ENCODE measurements at places on chromosomes 1 and 21.

GRCh38 chr21:46060596-46061061 lies 37.3 kb upstream of the COL6A2 start:
- no peak for DNase-seq

- DNase-seq, result no peak
Observed at GRCh38 chr1:55506740-55507577, 291.8 kb upstream of the USP24 start.

- no peak for DNase-seq
Observed at GRCh38 chr1:22845398-22845935, 127.2 kb downstream of the LACTBL1 start.

DNA sequence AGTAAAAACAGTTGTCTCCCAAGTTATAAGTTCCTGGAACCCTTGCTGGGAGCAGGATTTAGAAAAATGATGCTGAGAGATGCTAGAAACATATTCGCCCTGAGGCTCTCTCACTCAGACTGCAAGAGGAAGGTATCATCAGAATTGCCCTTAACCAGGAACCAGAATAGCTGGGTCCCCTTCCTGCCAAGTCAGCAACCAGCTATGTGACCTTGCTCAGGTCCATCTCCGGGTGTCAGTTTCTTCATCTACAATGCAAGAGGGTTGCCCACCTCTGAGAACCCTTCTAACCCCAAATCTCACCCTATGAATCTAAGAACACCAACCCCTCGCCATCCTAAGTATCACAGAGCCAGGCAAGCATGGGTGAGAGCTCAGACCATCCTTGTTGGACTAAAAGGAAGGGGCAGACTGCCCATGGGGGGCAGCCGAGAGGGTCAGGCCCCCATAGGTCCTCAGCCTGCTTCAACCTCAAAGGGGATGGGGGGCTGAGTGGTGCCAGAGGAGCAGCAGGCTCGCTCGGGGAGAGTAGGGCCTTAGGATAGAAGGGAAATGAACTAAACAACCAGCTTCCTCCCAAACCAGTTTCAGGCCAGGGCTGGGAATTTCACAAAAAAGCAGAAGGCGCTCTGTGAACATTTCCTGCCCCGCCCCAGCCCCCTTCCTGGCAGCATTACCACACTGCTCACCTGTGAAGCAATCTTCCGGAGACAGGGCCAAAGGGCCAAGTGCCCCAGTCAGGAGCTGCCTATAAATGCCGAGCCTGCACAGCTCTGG lies 390 bp upstream of the S100A9 start:
- peak; percentile 15 for DNase-seq

DNA sequence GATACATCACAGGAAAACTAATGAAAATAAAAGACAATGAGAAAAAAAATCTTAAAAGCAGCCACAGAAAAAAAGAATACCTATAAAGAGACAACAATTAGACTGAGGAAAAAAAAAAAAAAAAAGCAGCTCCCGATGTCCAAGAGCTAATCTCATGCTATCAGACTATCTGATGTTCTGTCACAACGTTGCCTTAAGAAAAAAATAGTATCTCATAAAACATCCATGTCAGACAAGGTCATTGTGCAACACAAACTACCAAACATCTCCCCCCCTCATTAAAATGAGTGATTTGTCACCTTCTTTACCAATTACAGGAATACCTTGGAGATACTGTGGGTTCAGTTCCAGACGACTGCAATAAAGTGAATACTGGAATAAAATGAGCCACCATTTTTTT lies 68.9 kb downstream of the ZNF644 start:
- no peak for DNase-seq

DNA sequence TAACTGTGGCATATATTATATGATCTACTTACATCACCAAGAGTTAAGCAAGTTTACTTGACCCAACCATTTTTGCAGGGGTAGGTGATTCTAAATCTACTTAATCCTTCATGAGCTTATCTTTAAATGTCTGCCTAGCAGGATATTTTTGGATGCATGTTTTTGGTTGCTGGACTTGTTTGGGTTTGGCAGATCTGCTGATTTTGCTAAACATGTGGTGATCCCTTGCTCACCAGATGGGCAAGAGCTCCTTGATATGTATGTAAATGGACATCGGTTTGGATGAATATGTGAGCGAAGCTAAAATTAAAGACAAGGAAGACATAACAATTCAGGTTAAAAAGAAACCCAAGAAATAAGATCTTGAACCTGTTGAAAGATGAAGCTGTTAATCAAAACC lies 36.7 kb downstream of the FMN2 start:
- no peak for DNase-seq

- DNase-seq, result peak; percentile 59
Observed at GRCh38 chr1:46533179-46533864, 18.1 kb downstream of the KNCN start.

- no peak for DNase-seq
Observed at GRCh38 chr1:48750109-48750508, 26.6 kb downstream of the BEND5 start.

DNA sequence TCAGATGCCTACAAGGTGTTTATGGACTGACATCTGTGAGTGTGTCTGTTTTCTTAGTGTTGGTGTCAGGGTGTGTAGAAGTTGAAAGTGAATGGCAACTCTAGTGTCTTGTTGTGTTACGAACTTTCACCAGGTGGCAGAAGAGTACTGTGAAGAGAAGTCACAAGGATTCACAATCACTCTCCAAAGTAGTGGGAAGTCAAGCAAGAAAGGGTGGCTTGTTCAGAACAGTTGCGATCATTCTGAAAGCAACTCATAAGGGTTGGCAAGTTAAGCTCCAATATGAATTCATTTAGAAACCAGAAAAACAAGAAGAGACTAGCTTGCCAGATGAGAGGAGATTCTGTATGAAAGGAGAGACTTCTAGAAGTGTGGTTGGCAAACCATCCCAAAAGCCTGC lies 86.1 kb downstream of the FASLG start:
- peak; percentile 70 for DNase-seq

DNA sequence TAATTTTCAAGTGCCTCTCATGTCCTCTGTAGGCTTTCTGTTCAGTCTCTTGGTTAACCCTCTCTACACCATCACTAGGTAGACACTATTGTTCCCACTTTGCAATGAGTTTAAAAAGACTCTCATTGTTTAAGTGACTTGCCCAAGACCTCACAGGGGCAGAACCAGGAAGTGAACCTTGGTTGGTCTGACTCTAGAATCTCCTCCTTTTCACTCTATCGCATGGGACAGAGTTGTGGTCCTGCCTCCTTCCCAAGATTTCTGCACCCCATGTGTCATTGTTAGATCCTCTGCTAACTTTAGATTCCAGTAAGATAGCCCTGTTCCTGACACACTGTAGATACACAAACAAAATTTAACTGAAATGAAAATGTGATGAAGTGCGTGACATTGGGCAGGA lies 481.7 kb upstream of the USP24 start:
- DNase-seq, result no peak

GRCh38 chr1:193806079-193807048 lies 620.0 kb upstream of the B3GALT2 start:
- DNase-seq, result no peak

DNA sequence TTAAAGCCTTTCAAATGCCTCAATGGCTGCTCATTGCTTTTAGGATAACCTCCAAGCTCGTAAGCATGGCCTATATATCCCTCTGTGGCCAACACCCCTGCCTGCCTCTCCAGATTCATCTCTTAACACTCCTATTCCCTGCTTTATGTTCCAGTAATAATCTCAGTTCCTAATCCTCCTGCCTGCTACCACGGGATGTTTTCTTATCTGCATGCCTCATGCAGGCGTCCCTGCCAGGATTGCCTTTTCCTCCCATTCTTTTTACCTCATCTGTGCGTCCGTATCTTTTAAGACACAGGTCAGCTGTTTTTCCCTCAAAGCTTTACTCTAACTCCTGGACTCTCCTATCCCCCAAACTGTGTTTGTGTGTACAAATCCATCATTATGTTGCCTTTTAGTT lies 36.1 kb downstream of the ZBTB40 start:
- no peak for DNase-seq

- no peak for DNase-seq
Observed at GRCh38 chr1:89799495-89799894, 21.3 kb upstream of the LRRC8D start.

DNA sequence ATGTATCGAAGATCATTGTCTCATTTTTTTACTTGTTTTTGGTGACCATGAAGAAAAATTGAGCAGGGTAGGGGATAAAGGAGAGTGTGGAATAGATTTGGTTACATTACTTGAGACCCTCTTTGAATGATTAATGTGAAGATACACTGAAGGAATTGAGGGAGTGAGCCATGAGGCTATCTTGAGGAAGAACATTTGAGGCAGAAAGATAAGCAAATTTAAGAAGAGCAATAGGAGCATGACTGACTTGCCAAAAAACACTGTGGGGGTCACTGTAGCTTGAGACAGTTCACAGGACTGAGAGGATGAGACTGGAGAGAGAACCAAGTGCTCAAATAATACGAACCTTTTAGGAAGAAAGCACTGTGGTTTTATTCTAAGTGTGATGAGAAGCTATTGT lies 43.1 kb upstream of the PTPRC start:
- no peak for DNase-seq

DNA sequence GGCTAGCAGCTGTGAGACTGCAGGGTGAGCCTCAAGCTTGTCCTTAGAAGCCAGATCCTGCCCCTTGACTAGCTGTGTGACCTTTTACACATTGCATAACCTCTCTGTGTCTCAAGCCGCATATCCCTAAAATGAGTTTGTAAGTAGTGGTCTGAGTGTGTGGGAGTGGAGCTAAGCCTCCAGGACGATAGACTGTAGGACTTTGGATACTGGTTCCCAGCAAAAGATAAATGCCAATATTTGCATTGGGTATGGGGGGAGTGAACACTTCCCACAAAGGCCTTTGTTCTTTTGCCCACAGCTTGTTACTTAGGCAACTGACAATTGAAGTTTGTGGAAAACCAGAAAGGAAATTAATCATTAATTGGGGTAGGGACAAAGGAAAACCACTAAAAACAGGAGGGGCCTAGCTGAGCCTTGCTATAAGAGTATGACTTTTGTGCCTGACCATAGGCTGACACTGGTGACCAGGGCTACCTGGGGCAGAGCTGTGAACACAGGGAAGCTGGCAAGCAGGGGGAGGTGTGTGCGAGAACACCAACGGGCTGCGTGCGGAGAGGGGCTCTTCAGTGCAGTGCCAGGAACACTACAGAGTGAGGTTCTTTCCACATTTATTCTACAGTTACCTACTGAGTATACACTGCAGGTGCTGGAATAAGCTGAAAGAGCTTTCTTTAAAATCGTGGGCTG lies 102.4 kb upstream of the ETV3 start:
- DNase-seq, result no peak

DNA sequence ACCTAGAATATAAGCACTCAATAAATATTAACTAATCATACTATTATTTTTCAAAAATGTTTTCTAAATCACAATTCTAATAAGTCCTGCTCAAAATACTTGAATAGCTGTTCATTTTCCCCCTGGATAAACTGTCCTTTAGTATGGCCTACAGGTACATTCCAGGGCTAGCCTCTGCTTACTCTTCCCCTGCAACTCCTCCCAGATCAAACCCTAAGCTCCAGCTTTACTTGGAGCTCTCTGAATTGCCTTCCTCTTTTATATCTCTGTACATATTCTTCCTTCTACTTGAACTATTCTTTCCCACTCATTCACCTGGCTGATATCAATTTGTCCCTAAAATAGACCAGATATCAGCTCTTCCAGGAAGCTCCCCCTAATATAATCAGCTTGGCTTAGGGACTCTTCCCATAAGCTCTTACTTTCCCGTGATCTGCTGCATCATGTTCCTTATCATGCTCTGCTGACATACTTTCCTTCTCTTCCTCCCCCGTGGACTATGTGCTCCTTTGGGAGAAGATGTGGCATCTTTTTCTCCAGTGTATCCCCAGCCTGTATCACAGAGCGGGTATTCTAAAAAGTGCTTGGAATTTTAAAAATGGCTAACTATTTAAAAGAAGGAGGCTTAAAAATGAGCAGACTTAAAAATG lies 43.1 kb upstream of the PIGC start:
- DNase-seq, result no peak

GRCh38 chr1:204065174-204065985 lies 7.5 kb upstream of the SOX13 start:
- DNase-seq, result no peak

DNA sequence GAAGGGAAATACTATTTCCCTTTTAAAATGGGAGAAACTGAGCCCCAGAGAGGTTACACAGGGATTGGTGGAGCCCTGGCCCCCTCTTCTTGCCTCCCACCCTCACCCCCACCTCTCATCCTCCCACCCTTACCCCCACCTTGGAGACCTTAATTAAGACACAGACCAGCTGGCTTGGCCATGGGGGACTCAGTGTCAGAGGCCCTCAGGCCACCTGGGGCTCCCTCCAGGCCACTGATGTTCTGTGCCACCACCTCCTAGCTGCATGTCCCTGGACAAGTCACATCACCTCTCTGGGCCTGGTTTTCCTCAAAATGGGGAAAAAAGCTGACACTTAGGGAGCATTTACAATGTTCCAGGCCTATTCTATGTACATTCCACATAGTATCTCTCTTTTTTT lies 51.5 kb downstream of the SDC3 start:
- no peak for DNase-seq

- no peak for DNase-seq
Observed at GRCh38 chr1:245798349-245798711, 643.5 kb downstream of the KIF26B start.

DNA sequence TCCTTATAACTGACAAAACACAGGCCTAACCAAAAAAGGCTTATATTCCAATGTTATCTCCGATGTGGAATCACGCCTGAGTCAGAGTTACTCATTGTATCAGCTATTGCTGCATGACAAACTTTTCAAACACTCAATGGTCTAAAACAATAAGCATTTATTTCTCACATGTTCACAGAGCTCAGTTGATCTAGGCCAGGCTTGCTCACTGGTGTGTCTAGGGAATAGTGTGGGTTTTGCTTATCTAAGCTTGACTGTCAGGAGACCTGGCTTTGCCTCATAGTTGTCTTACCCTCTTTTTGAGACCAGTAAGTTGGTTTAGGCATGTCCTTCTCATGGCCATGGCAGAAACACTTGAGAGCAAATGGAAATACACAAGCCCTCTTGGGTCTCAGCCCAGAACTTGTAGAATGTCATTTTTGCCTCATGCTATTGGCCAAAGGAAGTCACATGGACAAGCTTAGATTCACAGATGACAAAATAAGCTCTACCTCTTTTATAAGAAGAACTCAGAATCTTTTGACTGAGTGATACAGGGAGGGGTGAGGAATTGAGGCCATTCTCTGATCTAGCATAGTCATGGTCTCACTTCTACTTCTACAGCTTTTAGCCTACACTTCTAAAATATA lies 130.8 kb downstream of the HMCN1 start:
- no peak for DNase-seq

GRCh38 chr1:13960375-13960987 lies 260.5 kb downstream of the PRDM2 start:
- peak; percentile 58 for DNase-seq

DNA sequence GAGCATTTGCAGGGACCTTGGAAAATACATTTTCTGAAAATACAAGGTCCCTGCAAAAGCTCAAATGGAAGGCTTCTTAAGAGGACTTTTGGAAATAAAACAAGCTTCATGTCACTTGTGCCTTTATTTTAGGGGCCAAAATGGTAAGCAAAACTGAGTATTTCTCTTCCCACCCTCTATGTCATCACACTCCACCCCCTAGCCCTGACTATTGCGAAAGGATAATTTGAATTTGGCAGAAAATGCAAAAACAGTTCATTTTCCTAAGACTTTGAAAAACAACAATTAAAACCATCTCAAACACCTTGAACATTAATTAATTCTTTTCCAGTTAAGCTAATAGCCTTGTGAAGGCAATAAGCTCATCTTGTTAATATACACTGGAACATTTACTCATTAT lies 201.7 kb downstream of the TM2D1 start:
- DNase-seq, result no peak

- DNase-seq, result peak; percentile 58
Observed at GRCh38 chr21:17793246-17794123, 25.7 kb downstream of the C21orf91 start.

GRCh38 chr21:38499296-38499695 lies 1.0 kb upstream of the ERG start:
- no peak for DNase-seq

All from CD4-positive, alpha-beta T cell treated with Interleukin-12 subunit alpha and Interleukin-12 subunit beta, for 1 hour (primary cell).